ENCODE measurements at places on chromosomes 1 and 21.

DNA sequence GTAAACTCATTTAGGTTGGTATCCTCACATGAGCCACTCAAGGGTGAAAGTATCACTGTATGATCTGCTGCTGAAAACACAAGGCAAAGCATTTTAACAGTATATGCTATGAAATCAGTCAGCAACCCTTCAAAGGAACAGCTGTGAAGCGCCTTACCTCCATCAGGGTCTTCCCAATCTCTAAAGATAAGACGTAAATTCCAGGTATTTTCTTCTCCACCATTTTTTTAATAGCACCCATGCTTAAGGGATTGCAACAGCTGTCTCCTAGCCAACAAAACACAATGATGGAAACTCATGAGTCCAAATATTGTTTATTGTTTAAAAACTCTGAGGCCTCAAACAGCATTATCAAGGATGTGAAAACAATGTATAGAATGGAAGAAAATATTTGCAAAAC is 4.8 kb downstream of the PPT1 start:
- DNase-seq: no peak

GRCh38 chr1:42420911-42421585 is 34.8 kb downstream of the ZMYND12 start:
- DNase-seq: peak; percentile 28

GRCh38 chr1:164926107-164926506 is 367.1 kb downstream of the PBX1 start:
- DNase-seq: no peak

GRCh38 chr1:6083801-6084446 is 38.2 kb downstream of the KCNAB2 start:
- DNase-seq: no peak

GRCh38 chr1:152000964-152001630 is 7.4 kb upstream of the S100A10 start:
- no peak for DNase-seq

DNA sequence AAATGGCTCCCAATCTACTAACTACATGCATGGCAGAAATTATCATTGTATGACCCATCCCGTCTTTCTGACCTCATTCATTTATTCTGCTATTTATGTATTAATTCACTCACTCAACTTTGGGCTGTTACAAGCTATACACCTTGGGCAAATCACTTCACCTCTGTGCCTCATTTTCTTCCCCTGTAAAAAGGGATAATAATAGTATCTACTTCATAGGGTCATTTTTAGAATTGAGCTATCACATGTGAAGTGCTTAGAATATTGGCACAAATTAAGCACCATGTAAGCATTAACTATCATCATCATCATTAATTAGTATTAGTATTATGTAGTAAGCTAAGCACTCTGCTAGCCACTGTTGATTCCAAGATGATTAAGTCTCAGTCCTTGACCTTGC is 52.1 kb downstream of the NMNAT2 start:
- no peak for DNase-seq

GRCh38 chr1:24964811-24965570 is 34.9 kb upstream of the RUNX3 start:
- DNase-seq: no peak

DNA sequence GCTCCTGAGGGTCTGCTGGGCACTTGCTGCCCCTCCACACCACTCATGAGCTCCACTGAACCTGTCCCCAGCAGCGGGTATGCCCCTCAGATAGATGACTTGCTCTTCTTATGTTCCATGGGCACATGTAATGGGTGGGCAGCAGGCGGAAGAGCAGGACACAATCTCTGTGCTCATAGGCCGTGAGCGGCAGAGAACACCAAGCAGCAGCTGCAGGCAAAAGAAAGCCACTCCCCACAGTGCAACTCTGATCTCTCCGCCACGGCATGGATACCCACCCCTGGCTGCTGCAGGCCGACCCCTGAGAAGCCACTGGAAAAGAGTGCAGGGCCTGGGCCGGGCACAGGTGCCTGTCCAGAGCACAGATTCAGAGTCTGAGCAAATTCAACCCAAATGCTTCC is 135.2 kb upstream of the RUNX3 start:
- no peak for DNase-seq

DNA sequence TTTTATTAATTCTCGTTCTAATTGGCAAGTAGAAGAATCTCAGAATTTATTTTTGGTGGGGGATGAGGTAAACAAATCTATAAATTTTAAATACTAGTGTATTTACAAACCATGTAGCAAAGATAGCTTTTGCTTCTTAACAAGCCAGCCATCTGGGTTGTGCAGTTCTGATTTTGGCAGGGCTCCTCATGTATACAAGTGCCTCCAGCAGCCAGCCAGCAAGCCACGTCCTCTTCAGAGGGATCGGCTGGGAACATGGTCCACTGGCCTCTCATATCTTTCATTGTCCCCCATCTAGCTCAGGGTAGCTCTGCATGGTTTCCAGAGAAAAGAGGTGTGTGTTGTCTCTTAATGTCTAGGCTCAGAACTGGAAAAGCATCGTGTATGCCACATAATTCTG is 659.1 kb downstream of the MRPL39 start:
- no peak for DNase-seq

DNA sequence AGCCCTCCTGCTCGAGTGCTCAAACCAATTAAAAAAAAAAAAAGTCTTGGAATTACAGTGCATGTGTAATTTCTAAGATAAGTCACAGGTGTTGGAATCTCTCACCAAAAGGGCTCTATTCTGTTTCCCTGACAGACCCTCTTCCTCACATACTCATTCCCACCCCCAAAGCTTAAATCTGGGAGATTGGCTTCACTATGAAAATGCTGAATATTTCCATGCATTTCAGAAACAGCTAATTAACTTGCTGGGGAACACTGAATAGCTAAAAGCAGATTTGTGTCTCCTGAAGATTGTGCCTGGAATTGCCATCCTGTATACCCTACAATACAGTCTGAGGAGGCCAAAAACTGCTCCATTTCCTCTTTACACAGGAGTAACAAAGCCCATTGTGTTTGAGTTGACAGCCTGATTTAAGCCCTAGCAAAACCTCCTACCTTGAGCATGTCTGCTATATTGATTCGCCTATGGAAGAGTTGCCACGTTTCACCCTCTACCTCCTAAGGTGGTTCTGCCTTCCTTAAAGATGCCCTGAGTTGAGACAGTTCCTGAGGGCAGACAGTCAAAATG is 1.4 kb upstream of the PIK3R3 start:
- DNase-seq: no peak

DNA sequence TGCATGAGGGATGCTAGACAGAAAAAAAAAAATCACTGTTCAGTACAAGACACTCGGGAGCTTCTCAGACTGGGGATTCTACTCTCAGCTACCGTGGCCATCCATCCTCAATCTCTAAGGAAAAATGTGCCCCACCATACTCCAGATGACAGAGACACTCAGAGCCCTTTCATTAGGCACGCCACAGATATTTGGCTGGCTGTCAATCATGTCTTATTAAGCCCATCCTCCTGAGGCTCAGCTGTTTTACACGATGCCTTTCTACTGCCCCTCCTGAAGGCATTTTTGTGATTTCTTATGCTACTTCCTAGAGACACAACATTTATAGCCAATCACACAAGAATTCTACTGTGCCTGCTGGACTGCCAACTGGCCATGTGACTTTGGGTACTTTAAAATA is 92.9 kb downstream of the KIF14 start:
- DNase-seq: no peak

DNA sequence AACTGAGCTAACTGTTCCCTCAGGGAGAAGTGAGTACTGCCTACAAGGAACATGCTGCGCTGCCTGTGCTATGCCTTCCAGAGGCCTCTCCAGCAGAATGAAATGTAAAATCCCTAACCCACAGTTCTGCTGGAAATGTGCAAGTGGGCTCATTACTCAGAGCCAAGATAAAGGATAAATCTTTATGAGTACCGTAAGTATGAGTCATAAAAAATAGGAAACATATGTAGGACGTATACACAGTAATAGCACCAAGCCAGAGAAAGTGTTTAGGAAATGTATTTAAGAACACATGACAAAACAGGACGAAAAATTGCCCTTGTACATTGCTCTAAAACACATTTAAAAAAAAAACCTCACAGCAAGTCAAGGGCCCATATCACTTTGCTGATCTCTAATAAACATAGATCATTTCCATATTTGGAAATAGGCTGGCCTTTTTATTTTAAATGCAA is 104.6 kb downstream of the TGFBR3 start:
- DNase-seq: peak; percentile 85

GRCh38 chr1:154972517-154973343 is 1.8 kb upstream of the CKS1B start:
- DNase-seq: no peak

GRCh38 chr1:89149229-89149628 is 23.3 kb upstream of the GBP2 start:
- DNase-seq: no peak

DNA sequence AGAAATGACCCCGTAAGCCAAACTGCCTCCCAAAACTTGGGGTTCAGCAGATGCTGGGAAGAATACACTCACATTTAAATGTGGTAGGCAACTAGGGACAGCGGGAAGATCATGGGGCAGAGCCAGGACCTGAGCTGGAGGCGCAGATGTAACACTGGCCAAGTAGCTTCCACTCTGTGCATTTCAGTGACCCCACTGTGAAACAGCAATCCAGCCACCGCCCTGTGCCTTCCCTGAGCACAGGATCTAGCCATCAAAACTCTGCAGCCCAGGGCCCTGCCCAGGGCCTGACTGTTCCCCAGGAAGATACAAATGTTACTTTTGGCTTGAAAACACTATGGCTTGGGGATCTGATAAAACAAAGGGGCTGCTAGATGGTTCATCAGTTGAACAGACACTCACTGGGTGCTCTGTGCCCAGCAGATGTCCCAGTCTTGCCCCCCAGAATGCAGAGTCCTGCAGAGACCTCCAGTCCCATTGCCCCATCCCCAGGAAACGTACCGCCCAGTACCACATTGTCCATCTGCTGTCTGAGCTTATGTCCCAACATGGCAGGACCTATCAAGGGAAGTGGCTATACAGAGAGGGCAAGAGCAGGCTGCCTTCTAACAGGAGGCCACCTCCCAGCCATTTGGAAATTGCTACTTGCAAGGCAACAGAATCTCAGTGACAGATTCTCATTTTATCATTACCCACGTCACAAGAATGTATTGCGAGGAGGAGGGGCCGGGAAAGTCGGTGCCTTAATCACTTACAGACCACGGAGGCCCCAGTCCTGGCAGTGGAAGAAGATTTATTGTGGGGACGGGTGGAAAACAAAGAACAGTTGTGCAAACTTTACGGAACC is 124.0 kb downstream of the DMRTB1 start:
- no peak for DNase-seq

DNA sequence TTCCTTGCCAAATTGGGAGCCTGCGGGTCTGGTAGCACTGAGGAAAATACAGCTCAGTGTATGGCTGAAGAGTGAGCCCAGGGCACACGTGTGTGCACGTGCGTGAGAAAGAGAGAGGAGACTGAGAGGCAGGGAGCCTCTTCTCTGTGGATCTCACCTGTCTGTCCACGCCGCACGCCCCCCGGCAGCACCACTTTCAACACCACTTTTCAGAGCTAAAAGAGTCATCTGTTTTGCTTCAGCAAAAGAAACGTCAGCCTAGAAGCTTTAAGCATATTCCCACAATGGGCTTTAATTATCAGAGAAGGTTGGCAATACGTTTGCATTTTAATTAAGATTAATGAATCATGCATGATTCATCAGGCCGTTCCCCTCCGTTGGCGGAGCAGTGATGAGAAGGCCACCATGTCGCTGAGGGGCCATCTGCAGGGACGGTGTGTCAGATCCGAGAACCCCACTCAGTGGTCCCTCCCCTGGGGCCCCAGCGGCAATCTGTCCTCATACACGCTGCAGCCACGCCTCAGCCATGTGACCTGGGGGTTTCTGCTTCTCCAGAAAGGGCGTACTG is 56.8 kb downstream of the SIK1 start:
- no peak for DNase-seq

GRCh38 chr1:111621050-111621449 is 1.5 kb downstream of the RAP1A start:
- no peak for DNase-seq

Measured in NCI-H526 treated with DMSO at 0.1 percent for 48 hours (cell line).